Body of pancreas (tissue), 4 donors: ENCODE measurements at places on chromosomes 16 and 17.
A peak's percentile ranks its signal among the peaks of the same experiment; 100 is the strongest.

DNA sequence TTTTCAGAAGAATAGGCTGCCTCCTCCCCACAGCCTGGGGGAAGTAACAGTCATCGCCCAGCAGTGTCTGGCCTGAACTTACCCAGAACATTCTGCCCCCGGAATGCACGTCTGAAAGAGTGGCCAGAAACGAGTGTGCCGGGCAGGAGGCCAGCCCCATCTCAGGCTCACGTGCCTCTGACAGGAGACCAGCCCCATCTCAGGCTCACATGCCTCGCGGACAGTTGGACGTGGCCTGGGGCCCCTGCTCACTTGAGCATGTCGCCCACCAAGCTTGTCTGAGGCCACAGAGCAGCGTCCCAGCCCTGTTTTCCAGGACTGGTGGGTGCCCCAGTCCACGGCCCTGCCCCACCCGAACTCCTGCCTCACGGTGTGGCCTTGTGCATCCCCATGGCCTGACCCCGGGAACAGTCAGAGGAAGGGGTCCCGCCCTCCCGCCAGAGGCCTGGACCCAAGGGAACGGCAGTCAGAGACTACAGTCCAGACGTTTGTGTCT is 16.3 kb upstream of the CDH15 start:
- DNase-seq: peak; percentile 57

- no peak for DNase-seq
Observed at GRCh38 chr16:13231365-13231764, 330.0 kb downstream of the SHISA9 start.

DNA sequence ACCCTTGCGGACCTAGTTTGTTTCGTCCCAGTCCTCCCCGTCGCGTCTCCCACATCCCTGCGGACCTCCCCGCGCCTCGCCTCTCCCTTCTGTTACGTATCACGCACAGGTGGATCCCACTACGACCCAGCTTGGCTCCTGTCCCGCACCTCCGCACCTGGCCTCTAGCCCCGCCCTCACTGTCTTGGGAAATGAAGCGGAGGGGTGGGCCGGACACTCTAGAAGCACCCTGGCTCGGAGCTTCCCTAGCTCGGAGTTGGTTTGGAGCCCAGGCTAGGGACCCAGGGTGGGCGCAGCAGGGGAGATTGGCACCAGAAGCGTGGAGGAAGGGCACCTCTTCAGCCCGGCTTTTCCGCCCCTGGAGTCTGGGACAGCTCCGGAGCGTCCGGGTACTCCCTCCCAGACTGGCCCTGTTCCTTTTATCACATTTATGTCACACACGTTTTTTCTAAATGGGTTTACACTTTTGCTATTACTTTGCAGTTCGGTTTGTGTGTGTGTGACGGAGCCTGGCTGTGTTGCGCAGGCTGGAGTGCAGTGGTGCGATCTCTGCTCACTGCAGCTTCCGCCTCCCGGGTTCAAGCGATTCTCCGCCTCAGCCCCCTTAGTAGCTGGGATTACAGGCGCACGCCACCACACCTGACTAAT is 1.4 kb upstream of the CEMP1 start:
- DNase-seq: peak; percentile 92

DNA sequence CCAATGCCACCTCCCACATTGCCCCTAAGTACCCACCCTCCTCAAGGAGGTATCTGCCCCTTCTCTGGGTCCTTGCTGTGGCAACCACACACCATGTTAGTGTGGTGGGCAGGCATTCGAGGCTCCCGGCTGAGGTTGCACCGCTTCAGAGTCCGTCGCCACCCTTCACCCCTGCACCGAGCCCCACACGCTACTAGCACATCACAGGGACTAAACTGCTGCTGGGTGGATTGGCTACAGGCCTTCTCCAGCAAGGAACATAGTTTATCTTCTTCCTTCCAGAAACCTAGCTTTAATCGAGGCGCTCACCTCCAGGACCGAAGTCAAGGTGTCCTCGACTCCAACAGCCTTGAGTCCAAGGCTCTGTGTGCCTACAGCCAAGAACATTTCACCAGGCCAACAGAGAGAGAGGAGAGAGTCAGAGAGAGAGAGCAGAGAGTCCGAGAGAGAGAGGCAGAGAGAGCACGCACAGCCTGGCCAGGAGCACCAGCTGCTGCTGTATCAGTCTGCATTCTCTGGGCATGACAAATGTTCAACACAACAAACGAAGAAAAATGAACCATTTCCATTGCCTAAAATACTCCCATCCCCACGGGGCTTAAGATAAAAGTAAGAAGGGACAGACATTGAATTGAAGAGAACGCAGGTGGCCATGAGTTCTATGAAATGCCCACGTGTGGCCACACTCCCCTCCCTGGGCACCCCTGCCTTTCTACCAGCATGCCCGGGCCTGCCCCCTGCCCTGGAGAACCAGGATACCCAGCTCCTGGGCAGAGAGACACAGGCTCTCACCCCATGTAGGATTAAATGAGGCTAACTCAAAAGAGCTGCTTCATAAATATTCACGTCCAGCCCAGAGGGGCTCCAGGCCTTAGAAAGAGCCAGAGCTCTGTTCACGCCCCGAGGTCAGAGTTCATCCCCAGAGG is 94.9 kb downstream of the RBFOX3 start:
- DNase-seq: no peak

DNA sequence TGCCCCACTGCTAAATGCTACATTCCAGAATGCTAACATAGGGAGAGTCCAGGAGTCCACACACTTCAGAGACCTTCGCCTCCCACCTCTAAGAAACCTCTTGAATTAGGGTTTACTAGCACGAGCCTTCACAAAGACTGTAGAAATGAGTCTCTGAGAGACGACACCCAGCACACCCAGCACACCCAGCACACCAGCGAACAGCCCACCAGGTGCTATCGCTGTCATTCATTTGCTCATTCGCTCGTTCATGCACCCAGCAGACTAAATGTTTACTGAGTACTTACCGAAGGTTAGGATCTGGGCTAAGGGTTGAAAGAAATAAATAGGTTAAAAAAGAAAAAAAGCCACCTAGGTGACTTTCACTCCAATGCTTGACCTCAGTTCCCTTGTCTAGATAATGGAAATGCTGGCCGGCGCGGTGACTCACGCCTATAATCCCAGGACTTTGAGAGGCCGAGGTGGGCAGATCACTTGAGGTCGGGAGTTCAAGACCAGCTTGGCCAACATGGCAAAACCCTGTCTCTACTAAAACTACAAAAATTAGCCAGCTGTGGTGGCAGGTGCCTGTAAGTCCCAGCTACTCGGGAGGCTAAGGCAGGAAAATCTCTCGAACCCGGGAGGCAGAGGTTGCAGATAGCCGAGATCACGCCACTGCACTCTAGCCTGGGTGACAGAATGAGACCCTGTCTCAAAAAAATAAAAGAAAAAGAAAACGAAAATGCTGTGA is 100.8 kb downstream of the ADCY9 start:
- peak; percentile 67 for DNase-seq

DNA sequence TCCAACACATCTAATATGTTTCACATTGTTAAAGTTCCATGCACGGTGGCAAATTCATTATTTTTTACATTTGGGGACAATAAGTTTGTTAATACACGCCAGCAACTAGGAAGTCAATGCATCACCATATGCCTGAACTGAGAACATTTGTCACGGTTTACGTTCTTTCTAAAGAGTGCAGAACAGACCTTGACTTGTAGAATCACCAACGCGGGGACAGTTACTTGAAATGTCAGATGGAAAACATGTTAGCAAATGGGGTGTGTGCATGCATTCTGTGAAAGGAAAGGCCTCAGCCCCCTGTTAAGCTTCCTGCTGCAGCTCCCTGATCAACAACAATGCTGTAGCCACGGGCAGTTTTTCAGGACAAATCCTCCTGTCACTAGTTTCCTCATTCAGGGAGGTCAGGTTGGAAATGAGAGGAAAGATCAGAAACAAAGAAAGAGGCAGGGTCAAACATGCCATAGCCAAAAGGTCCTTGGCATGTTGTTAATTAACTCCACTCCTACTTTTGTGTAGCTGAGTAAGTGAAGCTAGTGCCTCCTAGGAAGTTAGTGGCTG is 18.4 kb downstream of the SMIM36 start:
- DNase-seq: no peak

DNA sequence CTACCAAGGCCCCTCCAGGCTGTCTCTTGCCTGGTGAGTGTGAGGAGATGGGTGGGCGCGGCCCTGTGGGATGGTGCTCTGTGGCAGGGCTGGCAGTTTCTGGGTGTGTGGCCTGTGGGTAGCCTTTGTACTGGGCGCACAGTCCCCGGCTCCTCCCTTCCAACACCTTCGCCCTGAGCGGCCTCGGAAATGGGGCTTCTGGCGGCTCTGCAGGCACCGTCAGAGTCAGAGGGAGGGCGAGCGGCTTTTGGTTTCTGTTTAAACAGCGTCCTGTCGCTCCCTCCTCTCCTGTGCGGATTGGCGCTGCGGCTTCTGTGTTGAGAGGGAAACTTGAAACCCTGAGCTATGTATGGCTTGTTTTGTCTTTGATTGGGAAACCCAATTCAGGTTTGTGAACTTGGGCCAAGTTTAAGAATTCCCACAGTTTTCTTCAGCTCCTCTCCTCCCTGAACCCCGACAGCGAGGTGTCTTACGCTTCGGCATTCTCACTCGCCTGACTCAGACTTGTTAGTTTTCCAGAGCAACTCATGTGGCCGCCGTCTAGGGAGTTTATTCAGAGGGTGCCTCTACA is 8.3 kb upstream of the ZNF750 start:
- DNase-seq: peak; percentile 45

DNA sequence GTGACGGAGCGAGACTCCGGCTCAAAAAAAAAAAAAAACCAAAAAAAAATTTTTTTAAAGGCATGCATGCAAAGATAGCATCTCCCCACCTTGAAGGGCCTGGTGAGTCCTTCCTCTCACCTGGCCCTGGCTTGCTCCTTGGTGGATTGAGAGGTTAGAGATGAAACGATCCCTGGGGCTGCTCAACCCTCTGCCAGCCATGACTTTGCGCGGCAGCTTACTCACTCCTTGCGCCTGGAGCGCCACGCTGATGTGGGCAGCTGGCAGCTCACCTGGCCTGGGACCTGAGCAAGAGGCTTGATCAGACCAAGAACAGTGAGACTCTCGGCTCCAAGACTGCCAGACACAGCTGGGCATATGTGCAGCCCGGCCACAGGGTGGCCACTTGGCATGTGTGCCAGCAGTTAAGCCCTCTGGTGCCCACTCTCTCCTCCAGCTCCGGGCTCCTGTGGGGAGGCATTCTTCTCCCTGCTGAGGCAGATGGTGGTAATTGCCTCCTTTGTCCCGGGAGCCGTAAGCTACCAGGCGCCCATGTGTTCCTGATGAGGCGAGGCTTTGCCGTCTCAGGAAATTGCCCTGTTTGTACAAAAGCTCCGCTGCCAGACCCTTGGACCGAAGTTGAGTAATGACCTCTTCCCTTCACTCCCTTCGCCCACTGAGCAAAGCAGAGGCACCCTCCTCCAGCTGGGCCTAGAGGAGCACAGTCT is 5.1 kb upstream of the EVPL start:
- DNase-seq: peak; percentile 38

- peak; percentile 95 for DNase-seq
Observed at GRCh38 chr17:1413281-1413791, 13.3 kb upstream of the YWHAE start.

DNA sequence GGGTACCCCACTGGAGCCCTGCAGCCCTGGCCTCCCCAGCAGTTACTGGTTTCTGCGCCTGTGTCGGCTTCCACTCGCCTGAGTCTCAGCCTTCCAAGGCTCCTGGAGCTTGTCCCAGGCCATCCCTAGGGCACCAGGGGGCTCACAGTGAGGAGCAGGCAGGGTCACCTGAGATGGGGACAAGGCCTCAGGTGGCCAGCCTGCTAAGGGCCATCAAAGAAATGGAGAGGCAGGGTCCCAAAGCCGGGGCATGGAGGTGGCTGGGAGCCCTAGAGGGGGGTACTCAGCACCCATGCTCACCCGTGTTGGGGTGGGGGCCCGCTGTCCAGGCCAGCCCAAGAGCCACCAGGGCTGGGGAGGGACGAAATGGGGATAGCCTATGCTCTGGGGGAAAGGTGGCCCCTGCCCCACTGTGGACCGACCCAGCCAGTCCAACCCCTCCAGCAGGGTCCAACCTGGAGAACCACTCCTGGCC is 1.3 kb downstream of the FASN start:
- no peak for DNase-seq

- DNase-seq: no peak
Observed at GRCh38 chr16:83273504-83274173, 534.1 kb upstream of the HSBP1 start.

DNA sequence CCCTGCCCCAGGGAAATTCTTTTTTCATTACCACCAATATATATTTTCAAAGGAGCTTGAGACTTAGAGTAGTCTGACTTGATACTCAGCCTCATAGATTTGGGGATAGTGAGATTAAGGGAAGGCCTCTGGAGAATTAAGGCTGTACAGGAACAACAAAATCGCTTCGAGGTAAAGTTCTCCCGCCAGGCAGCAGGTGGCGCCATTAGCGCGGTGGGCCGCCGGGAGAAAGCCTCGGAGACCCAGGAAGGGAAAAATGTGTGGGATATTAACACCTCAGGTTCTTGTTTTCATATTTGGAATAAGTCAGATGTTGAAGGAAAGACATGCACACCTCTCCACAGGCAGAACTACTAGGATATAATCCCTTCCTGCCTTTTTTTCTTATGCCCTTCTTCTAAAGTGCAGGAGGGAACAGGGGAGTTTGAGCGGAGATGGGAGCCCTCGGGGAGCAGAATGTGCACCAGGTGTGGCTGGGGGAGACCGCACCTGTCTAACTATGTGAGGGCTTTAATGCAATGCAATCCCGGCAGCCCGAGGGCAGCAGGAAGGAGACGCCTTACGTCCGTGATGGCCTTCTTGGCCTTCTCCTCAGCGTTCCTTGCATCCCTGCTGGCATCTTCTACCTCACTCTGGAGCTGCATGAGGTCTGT is 25.9 kb downstream of the MYH3 start:
- DNase-seq: no peak

DNA sequence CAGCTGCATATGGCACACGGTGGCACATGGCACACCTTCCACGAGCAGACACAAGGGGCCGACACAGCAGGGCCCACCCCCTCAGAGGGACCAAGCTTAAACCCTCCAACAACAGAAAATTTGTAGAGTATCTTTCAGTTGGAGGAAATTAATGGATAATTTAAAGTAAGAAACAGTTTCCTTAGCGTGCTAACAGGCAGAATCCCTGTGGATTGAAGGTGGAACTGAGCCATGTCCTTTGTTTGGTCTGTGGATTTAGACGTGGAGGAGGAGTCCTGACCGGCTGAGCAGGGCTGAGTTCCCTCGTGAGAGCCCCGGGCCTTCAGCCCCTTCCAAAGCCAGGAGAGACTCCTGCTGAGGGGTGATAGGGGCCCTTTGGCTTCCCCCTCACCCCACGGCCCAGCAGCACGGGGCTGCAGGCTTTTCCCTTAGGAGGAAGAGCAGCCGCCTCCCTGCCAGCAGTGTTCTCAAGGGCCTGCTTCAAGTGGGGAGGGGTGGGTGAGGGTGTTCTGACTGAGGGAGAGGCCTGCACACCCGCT is 1.4 kb upstream of the CYB561 start:
- DNase-seq: no peak

GRCh38 chr16:30604316-30604947 is 5.8 kb downstream of the ZNF689 start:
- DNase-seq: no peak
